Urothelium cell line (cell line): ENCODE measurements at places on chromosomes 7 and 10.
A peak's percentile ranks its signal among the peaks of the same experiment; 100 is the strongest.

GRCh38 chr7:55509322-55509721 lies 63.0 kb downstream of the VOPP1 start:
- DNase-seq: no peak

GRCh38 chr7:30406664-30407425 lies 71.7 kb downstream of the NOD1 start:
- no peak for DNase-seq

GRCh38 chr10:69239136-69239535 lies 19.0 kb downstream of the HKDC1 start:
- no peak for DNase-seq

DNA sequence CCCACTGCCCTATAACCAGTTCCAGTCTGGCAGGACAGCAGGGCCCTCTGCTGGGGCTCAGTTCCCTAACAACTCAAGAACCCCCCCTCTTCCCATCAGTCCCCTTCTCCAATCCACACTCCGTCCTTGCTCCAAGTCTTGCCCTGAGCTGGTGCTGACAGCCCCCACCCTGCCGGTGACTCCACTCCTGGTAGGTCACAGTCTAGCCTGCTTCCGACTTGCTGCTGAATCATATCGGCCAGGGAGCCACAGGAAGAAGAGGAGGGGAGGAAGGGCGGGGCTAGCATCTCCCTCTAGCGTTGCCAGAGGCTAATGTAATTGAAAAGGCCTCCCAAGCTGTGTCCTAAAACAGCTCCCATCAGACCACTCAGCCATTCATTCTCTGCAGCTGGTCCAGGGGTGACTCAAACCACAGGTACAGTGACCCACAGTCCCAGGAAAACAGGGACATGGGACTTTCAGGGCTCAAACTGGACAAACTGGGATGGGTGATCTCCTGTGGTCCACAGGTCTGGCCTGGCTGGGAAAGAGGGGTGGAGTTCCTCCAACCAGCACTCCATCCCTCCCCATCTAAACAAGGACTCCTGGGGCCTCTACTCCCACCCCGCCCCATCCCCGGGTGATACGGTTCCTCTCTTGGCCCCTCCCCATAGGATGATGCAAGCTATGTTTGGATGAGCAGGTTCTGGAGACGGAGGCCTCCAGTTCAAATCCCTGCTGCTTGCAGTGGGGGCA lies 158.8 kb downstream of the SH3PXD2A start:
- peak; percentile 96 for DNase-seq

GRCh38 chr7:105719395-105719794 lies 138.1 kb upstream of the EFCAB10 start:
- no peak for DNase-seq

- DNase-seq: no peak
Measured at GRCh38 chr7:55550841-55551537, 21.3 kb downstream of the VOPP1 start.

GRCh38 chr10:51501396-51501795 lies 198.0 kb downstream of the CSTF2T start:
- DNase-seq: no peak

DNA sequence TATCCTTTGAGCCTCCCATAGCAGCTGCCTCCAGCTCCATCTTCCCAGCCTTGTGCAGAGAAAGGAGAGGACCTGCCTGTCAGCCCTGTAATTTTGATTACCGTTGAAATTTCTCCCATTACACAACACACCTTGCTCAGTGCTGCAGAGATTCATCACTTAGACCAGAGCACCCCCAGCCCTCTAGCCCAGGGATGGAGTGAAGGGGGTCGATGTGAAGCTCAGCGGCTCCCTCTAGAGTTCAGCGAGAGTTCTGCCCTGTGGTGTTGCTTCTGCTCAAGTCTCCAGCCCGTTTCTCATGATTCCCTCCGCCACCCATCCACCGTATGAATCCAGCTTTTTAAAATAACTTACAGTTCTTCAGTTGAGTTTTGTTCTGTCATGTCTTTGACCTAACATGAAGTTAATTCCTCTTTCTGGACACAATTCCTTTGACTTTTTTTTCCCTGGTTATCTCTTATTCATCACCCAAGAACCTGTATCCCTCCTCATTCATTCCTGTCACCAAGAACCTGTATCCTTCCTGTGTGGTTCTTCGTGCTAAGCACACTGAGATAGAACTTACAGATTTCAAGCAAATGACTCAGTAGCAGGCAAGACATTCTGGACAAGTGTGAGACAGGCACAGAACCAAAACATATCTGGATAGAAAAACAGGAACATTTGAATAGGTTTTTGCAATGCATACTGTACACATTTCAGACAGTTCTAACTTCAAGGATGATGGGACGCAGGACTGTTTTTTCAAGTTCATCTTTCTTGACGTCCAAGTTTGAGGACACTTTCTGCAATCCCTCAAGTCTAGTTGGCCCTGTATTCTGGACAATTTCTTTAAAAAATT lies 35.0 kb upstream of the ZNF32 start:
- DNase-seq: no peak

- no peak for DNase-seq
Measured at GRCh38 chr7:36208426-36208825, 55.4 kb downstream of the EEPD1 start.

DNA sequence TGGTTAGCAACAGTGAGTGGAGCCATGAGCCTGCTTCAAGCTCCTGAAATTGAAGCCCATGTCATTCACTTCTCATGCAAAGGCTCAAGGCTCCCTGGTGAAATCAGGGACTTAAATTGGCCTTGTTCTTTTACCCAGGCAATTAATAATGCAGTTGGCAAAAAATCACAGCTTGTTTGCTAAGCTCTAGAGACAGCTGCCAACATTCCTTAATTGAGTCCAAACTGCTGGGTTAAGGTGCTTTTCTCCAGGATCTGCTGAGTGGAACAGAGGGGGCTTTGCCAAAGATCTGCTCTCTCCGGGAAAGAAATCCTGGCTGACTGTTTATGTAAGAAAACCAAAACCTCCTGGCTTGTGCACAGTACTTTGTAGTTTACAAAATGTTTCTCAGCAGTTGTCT lies 257.6 kb upstream of the GHITM start:
- no peak for DNase-seq

DNA sequence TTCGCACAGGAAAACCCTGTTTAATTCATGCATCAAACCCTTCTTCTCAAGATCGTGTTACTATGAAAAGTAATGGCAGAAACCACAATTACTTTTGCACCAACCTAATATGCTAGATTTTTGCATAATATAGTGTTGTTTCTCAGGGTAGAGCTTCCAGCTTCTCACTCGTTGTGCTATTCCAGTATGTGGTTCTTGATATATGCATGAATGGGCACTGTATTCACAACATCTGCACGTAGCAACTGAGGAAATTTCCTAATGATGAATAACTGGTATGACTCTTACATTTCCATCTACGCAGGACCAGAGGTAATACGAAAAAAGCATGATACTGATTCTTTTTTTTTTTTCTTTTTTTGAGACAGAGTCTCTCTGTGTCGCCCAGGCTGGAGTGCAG lies 326.6 kb upstream of the GALNT17 start:
- DNase-seq: no peak

DNA sequence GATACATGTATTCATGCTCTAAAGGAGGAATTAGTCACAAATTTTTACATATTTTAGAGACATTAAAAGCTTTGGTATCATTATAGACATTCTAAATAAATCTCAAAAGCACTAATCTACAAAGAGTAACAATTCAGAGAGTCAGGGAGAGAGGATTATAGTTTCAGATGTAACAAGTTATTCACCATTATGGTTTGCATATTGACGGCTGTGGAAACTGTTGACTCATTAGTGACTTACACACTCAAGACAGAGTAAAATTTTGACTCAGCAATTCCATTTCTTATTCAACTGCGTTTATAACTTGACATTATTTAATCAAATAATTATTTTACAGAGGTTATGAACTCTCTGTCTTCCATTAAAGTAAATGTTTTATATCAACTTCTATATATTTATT lies 95.4 kb upstream of the SEMA3C start:
- DNase-seq: no peak

DNA sequence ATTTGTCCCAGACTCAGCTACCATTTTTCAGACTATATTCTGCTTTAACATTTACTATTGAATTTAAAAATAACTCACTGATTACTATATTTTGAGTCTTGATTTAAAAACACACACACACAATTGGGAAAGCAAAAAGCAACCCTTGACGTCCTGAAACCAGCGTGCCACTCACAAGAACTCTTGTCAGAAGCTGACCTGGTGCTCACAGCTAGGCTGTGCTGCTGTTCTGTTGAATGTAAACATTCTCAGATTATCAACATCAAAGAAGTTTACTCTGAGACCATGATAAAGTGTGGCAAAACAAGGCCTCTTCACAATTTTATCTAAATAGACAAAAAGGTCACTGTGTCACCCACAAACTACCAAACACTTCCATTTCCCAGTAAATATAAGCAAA lies 62.6 kb upstream of the CACNA2D1 start:
- no peak for DNase-seq

DNA sequence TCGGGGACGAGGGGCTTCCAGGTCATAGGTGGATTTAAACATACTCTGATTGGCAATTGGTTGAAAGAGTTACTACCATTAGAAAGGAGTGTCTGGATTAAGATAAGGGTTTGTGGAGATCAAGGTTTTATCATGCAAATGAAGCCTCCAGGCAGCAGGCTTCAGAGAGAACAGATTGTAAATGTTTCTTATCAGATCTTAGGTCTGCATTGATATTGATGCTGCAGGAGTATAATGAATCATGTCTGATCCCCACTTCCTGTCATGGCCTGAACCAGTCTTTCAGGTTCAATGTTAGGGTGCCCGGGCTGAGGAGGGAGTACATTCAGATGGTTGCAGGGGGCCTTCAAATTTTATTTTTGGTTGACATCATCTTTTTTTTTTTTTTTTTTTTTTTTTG lies 51.4 kb downstream of the SH3PXD2A start:
- no peak for DNase-seq

- no peak for DNase-seq
Measured at GRCh38 chr10:3950676-3951275, 165.8 kb upstream of the KLF6 start.

- no peak for DNase-seq
Measured at GRCh38 chr7:153185936-153186335, 426.4 kb downstream of the ACTR3B start.

- no peak for DNase-seq
Measured at GRCh38 chr7:51298912-51299311, 17.7 kb downstream of the COBL start.

DNA sequence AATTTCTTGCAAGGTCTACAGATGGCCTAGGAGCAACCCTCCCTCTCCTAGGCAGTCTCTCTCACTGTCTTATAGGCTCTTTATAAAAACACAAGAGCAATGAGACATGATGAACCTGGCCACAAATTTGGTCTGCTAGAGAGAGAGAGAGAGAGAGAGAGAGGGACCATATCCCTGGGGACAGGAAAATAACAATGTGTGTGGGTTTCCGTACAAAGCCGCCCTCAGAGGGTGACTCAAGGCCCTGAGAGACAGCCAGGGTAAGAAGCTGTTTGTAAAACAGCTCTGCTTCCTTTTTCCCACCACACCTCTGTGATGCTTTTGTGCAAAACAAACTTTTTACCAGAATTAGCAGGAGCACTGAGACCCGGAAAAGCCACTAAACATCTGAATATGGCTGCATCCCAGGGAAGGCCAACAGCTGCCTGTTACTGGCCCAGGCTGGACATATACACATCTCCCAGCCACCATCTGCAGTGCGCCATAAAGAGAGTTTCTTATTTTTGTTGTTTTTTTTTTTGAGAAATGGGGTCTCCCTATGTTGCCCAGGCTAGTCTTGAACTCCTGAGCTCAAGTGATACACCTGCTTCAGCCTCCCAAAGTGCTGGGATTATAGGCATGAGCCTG lies 18.4 kb downstream of the GIMAP5 start:
- DNase-seq: peak; percentile 8

DNA sequence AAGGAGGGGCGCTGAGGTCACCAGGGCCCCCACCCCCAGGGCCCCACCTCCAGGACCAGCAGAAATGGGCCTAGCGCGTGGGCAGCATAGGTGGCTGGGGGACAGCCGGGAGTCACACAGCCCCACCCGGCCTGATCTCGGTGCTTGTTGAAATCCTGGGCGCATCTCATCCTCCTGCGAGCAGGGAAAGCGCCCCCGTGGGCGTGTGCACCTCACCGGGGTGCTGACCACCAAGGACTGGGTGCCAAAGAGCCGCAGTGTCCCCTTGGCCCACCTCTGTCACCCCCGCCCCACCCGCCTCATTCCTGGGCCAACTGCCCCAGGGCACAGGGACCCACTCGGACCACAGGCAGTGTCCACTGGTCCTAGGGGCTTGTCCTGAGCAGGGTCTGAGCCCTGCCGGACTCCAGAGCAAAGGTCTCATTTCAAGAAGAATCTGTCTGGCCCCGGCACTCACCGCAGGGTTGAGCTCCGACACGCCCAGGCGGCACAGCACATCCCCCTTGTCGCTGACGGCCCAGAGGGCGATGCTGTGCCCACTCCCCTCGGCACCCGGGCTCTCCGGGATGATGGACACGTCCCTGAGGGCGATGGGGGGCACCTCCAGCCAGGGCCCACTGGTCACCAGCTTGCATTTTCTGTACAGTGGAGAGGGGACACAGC lies 11.4 kb downstream of the BHLHA15 start:
- DNase-seq: no peak

GRCh38 chr10:101485681-101486554 lies 102.1 kb downstream of the POLL start:
- no peak for DNase-seq

GRCh38 chr10:132383101-132383500 lies 13.9 kb upstream of the PWWP2B start:
- no peak for DNase-seq

GRCh38 chr7:137669706-137670105 lies 177.1 kb downstream of the DGKI start:
- no peak for DNase-seq

DNA sequence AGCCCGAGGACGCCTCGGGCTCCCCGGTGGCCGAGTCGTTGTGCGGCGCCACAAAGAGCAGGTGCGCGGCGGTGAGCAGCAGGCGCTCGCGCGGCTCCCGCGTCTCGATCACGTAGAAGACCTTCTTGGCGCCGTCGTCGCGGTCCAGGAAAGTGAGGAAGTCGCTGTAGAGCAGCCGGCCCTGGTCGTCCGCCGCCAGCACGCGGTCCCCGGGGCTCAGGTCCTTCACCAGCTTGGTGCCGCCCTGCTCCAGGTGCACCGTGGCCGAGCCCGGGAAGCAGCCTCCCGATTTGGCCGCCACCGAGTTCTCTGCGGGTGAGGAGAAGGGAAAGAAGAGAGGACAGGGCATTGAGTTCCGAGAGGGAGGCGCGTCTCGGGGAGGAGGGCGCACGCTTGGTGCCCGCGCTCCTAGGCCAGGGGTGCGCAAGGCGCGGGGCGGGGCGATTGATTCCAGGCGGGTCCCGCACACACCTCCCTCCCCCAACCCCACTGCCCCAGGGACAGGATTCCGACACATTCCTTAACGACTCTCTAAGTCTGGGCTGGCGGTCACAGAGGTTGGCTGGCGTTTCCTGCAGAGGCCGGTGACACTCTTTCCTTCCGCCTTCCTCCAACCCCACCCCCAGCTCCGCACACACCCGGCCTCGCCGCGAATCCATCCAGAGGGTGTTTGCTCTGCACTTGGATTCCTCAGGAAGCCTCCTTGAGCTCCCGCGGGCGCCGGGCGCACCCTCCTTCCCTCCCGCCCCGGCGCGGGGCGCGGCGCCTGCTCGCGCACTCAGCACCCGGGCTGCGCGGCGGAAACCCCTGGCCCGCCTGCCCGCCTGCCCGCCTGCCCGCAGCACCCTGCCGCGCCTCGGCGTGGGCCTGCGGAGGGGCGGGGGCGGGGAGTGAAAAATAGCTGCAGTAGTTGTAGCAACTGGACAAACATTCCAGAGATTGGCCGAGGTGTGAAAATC lies 8.6 kb downstream of the SHH start:
- DNase-seq: no peak

GRCh38 chr7:130231792-130232191 lies 24.1 kb downstream of the SSMEM1 start:
- DNase-seq: no peak

GRCh38 chr10:44517635-44518034 lies 132.7 kb upstream of the CXCL12 start:
- no peak for DNase-seq
